COLO829 (cell line): ENCODE measurements at places on chromosomes 6 and 20.

DNA sequence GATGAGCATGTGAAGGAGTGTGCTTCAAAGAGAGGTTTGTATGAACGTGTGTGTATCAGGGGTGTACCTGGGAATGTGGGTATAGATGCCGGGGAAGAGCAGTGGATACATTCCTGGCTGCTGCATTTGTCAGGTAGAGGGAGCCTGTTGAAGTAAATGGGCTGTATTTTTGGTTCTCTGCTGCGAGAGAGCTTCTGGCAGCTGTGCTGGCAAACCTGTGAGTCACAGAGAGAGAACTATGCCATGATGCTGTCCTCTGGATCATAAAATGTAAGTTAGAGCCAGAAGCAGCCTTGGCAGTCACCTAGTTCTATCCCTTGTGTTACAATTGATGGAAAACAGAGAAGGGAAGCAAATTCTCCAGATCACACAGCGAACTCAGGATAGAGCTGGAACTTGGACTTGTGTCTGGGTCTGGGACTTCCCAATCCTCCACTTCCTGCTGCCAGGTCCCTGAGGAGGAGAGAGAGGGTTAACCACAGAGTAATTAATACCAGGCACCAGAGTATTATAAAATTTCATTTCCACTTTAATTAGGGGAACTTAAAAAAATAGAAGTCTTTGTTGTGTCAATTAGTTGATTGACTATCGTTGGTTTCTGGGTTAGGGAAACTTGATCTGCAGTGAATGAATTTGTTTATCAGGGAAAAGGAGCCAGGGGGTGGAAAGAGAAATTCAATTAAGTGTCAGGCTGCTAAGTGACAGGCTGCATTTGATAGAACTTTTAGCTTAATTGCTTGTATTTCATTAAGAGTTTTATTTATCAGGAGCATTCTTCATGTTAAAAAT, 41.1 kb upstream of the GTSF1L start:
- DNase-seq: no peak

- DNase-seq: no peak
These were observed 91.0 kb downstream of the BCKDHB start for GRCh38 chr6:80197474-80197873.

DNA sequence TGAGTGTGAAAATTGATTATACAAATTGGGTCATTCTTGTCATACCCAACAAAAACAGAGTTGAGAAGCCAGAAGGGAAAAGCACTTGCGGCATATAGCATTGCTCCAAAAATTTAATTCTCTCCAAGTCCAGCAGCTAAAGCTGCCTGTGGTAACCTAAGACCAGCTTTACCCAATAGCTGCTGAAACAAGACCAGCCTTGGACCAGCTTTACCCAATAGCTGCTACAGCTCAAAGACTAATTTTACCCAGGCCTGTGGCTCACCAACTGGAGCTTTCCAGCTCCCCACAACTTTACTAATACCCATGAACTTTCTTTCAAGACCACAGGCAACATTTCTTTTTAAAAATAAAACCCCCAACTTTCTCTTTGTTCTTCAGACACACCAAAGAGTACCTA, 32.8 kb upstream of the ZNF133 start:
- no peak for DNase-seq

DNA sequence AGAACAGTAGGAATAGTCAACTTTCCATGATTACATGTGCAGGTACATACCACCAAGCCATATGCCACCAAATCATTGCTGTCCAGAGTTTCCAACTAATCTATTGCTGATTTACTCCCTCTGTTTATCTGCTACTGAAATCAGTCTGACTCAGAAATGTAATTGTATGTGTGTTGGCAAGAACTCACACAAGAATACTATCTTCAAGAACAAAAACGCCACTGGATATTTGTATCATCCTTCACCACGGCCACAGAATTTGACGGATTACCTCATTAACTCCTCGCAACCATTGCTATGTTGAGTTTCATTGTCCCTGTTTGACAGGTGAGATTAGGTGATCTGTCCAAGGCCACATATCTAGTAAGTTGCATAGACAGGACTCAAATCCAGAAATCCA, 159.2 kb downstream of the GMPR start:
- no peak for DNase-seq

DNA sequence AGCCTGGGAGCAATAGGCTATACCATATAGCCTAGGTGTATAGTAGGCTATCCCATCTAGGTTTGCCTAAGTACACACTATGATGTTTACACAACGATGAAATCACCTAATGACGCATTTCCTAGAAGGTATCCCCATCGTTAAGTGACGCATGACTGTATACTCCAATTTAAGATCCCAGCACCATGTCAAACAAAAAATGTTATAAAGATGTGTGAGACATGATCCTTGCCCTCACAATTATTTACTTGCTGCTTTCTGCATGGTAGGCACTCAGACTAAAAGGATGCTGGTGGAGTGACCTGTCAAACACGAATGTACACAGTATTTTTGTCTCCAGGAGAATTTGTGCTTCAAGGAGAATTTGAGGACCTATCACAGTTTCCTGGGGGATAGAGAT, 32.3 kb downstream of the SNAP25 start:
- no peak for DNase-seq

DNA sequence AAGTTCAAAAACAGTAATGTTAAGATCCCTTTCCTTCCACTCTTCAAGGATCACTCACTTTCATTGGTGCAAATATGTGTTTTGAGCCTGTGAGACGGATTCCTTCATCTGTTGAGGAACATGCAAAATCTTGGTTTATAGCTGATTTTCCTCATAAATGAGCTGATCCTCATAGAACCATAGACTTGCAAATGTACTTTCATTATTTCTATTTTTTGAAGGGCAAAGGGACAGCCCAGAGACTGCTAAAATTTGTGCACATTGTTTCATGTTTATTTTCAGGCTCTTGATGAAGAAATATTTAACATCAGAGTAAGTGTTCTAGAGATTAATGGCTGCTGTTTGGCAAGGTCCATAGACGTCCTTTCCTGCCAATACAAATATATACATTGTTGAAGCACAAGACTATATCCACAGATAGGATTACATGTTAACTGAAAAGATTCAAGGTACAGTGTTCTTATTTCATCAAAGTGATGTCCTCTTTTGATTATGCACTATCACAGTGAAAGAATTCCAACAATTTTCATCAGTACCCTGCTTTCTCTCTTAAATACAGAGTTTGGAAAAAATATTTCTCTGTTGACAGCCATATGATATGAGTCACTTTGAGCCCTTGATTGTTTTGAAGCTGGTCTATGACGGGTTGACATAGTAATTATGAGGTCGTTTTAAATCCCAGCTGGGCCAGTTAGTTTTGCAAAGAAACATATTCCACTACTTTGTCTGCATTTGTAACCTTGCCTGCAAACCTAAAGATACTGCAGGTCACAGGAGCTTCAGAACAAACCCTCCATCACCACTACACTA, 95.7 kb downstream of the FILIP1 start:
- DNase-seq: no peak

DNA sequence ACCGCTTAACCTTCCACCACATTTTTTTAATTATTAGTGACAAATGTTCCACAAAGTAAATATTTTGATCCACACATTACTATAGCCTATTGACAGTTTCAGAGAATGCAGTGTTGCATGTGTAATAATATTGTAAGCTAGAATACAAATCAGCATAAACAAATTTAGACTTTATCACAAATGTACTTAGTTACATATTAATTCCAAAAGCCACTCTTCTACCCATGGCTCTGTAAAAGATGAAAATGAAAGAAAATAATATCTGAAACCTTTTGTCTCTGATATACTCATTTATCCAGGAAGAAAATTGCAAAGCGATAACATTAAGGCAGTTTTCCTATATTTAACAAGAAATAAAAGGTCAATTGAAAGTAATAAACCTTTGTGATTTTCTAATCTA, 954.0 kb upstream of the MAN1A1 start:
- no peak for DNase-seq

GRCh38 chr6:130037207-130037811, 18.9 kb downstream of the L3MBTL3 start:
- no peak for DNase-seq

- no peak for DNase-seq
These were observed 6.5 kb downstream of the PHIP start for GRCh38 chr6:79071547-79071946.

DNA sequence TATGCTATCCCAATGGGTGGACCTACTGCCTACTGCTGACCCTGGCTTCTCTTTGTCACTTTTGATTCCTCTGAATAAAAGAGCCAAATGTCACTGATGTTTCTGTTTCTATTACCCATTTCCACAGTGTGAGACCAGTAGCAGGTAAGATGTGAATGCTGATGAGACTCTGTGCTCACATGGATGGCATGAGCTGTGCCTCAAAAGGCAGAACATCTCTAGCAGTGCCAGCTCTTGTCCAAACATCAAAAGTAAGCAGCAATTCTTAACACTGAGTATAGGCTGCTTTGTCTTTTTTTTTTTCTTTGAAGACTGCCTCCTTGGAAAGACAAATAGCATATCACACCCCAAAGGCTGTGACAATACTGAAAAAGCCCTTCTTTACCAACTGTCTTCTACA, 459.2 kb upstream of the RUNX2 start:
- DNase-seq: no peak
